M059J (cell line): ENCODE measurements at places on chromosomes 2 and 18. TPM values are rescaled to one million over a fixed set of nuclear protein-coding genes. Genes with fewer than 3 reads are reported as not detected.

PSMA8 gene
- total RNA-seq = 0.15 TPM in 1 of 2 replicates, not detected in the other

CCL20 gene
- total RNA-seq = not detected in 2 replicates

KCNJ13 gene
- total RNA-seq = not detected in 2 replicates

PIEZO2 gene
- total RNA-seq = 11.7 and 22.9 TPM in 2 replicates

KCNK3 gene
- 2.4 and 2.8 TPM in 2 replicates for total RNA-seq

DNAJC5G gene
- not detected in 2 replicates for total RNA-seq

POMC gene
- not detected in 2 replicates for total RNA-seq

CNTNAP5 gene
- total RNA-seq = 0.05 TPM in 1 of 2 replicates, not detected in the other

DNMT3A gene
- total RNA-seq = 2.2 and 3.9 TPM in 2 replicates

DOK1 gene
- total RNA-seq = 7.5 and 13.3 TPM in 2 replicates

AFF3 gene
- 2.6 and 3.0 TPM in 2 replicates for total RNA-seq

ANKRD30BL gene
- not detected in 2 replicates for total RNA-seq

MTCL1 gene
- total RNA-seq = 16.0 and 28.2 TPM in 2 replicates

KCNS3 gene
- 65.7 and 72.5 TPM in 2 replicates for total RNA-seq

FBXO15 gene
- total RNA-seq = 0.17 and 0.71 TPM in 2 replicates

NEURL3 gene
- 0.59 and 1.1 TPM in 2 replicates for total RNA-seq

CDH19 gene
- total RNA-seq = not detected in 2 replicates

SNED1 gene
- total RNA-seq = 1.3 and 2.2 TPM in 2 replicates

RUFY4 gene
- total RNA-seq = not detected in 2 replicates
